Activated CD4-positive, alpha-beta memory T cell treated with anti-CD3 and anti-CD28 coated beads, Interleukin-2, amount 10 ng/mL, durations not matched to agents 7 days and 5 days (primary cell): ENCODE measurements at places on chromosomes 3 and 15. TPM values are rescaled to one million over a fixed set of nuclear protein-coding genes. Genes with fewer than 3 reads are reported as not detected.

The FGD5 gene
- 0.10 TPM for total RNA-seq

DNA sequence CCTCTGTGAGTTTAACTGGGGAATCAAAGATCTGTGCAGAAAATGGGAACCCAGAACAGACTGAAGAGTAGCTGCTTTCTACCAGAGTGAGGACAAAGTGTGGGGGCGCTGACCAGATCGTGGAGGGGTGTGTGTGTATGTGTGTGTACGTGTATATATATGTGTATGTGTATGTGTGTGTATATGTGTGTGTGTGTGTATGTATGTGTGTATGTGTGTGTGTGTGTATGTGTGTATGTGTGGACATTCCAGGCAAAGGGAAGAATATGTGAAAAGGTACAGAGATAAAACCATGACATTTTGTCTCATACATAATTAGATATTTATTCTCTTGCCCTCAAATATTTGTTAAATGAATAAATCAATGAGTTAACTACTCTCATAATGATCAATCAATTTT lies 54.9 kb upstream of the DPPA4 start:
- DNase-seq, result no peak

GRCh38 chr3:170027233-170028102 lies 10.3 kb upstream of the GPR160 start:
- peak; percentile 61 for DNase-seq

DNA sequence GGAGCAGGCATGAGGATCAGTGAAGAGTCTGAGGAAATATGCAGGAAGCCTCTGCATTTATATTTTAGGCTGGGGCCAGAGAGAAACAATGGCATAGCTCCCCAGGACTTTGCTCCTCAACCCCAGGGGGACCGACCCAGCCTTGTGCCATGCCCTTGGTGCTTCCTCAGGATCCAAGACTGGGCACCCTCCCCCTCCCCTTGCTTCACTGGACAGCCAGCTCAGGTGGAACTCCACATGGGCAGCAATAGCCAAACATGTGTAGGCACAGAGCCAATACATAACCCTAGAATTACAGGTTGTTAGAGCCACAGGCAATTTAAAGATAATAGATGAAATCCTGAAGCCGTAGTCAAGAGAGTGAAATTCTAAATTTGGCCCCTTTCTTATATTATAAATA lies 73.0 kb upstream of the ETV5 start:
- no peak for DNase-seq

The GOLGA8J gene
- total RNA-seq, result not detected

DNA sequence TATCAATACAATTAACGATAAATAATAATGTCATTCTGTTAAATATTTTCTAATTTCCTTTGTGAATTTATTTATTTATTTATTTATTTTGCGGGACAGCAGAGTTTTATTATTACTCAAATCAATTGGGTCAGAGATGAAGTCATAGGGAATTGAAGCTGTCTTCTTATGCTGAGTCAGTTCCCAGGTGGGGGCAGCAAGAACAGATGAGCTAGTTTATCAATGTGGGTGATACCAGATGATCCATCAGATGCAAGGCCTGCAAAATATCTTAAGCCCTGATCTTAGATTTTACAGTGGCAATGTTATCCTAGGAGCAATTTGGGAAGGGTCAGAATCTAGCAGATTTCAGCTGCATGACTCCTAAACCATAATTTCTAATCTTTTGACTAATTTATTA lies 1050.3 kb downstream of the OTOL1 start:
- DNase-seq, result no peak

DNA sequence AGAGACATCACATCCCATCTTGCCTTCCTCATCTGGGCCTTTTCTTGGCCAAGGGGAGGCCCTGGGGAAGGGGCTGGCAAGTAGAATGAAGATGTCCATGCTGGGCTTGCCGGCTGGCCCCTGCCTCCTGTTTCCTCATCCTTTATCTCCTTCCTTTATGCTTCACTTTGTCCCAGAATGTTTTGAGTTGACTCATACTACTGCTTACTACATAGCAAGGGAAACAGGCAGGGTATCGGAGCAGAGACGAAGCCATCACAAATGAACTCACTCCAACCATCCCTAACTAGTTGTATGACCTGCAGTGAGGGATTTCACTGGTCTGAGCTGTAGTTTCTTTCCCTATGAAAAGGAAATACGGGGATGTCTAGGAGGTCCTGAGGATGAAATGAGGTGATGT lies 66.0 kb downstream of the CHDH start:
- DNase-seq, result no peak

DNA sequence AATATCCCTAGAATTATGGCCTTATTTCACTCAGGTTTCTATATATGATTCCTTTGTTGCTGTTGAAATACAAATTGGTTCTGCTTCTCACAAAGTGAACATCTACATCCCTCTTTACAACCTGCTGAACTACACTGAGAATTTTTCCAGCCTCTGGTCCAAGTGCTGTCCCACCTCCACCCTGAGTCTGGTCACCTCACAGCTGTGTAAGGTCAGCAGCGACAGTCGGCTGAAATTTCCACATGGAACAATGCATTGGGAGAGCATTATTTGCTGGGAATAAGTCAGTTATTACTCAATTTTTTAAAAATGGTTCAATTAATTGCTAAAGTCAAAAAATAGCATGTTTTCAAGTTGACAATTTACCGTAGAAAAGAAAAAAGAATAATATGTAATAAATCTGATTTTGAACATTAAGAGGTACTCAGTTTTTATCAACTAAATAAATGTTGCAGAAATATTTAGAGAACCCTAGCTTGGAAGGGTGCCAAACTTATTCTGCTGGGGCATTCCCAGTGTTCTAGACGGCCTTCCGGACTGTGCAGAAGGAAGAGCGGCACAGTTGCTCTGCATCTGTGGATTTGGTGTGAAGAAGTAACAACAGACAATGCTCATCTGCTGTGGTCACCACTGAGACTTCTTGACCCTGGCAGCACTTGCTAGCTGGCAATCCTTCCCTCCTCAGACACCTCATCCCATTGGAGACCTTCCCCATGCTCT lies 1.8 kb downstream of the HCLS1 start:
- no peak for DNase-seq

- DNase-seq, result no peak
These were observed 17.5 kb upstream of the GOLGA8J start for GRCh38 chr15:30065025-30065801.

- DNase-seq, result no peak
These were observed 179.4 kb downstream of the ABHD5 start for GRCh38 chr3:43870120-43870519.

- DNase-seq, result no peak
These were observed 585.9 kb downstream of the OTOL1 start for GRCh38 chr3:162082516-162082915.

The FGF7 gene
- total RNA-seq, result not detected

- DNase-seq, result no peak
These were observed 55.9 kb upstream of the C3orf80 start for GRCh38 chr3:160169139-160169976.

DNA sequence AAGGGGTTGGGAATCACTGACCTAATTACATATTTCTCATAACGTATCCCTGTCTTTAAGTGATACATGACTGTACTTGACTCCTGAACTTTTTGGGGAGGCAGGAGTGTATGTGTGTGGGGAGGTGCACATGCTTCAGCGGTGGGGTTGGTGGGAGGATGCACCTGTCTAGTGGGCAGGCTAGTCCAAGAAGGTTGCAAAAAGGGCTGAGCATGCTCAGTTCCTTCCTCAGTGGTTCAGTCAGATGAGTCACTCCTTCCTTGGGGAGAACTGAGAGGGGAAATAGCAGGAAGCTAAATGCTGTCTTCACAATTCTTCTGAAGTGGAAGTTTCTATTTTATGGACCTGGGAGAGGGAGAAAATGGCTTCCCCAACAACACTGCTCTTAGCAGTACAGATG lies 24.6 kb upstream of the AP4E1 start:
- DNase-seq, result peak; percentile 52

- DNase-seq, result no peak
These were observed 524.3 kb downstream of the UNC13C start for GRCh38 chr15:54502416-54503075.

The ST3GAL6 gene
- total RNA-seq, result not detected

- DNase-seq, result no peak
These were observed 4.7 kb upstream of the CCDC33 start for GRCh38 chr15:74231475-74231874.

DNA sequence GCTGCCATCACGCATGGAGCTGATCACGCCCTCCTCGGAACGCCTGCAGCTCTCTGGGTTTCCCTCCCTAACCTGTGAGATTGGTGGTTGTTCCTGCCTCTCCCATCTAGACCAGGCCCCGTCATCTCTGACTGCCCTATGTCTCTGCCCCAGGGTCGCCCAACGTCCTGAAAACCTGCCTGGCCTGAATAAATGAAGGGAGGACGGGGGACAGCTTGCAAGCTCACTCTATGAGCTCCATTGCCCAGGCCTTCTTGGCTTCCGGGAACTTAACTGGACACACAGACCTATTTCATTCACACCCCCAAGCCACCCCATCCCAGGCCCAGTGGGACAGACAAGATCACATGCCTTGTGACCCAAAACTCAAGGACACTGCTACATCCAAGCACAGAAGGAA lies 274.2 kb downstream of the XXYLT1 start:
- no peak for DNase-seq

The ARL14 gene
- not detected for total RNA-seq

DNA sequence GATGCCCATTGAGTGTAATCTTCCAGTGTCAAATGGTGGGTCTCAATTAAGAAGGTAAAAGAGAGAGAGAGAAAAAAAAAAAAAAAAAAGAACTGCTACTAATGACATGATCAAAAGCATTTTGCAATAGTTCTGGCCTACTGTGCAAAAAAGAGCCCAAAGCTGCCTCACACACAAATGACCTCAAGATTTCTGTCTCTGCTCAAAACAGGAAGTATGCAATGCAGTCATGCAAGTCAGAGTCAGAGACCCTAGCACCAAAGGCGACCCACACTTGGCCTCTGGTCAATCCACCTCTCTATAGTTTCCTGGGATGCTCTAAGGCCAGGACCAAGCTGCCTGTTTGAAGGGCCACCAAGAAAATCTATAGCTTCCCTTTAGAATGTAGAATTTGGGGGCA lies 323.5 kb downstream of the VPS13C start:
- DNase-seq, result no peak

- no peak for DNase-seq
These were observed 243.4 kb upstream of the GADL1 start for GRCh38 chr3:31137718-31138465.

DNA sequence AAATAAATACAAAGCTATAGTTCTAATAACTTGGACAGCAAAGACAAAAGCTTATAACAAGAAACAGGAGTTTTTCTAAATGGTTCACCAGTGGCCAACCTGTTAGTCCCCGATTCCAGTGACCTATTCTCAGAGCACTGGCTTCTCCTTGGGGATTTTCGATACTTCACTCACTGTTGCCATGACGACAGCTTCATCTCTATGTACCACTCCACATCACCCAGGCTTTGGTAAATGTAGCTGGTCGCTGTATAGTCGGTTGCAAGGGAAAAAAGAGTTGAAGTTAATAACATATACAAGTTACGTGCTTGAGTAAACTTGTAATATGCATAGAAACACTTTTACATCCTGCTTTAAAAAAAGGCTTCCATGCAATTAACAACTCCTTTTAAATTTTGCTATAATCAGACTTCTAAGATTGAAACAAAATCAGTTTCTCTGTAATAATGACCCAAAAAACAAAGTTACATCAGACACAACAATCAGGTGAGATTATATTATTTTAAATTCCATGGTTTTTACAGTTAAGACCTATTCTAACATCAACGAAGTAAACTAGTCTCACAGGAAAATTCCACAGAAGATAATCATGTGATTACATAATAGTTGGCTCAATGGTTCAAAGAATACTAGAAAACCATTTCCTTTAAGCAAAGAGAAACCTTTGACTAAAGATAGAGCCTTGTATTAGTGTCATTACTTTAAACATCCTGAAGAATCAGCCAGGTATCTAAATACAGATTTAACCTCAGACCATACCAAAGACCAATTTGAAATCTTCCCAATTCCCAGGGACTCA lies 2.9 kb downstream of the CCNL1 start:
- DNase-seq, result no peak

GRCh38 chr3:183298701-183299153 lies 45.7 kb downstream of the B3GNT5 start:
- no peak for DNase-seq

DNA sequence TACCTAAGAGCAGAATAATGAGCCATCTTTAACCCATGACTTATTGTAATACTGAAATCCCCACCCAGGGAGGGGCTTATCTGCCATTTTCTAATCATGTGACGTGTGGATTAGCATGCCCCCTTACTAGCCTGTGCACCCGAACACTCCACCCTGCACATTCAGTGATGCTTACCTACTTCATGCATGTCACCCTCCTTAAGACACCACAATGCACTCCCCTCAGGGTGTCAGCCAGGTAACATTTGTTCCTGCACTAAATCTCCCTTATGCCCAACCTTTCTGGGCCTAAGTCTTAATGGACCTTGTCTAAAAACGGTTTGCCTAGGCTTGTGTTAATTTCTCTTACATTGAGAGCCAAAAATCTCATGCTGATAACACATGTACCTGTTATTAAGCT lies 336.6 kb downstream of the OCA2 start:
- DNase-seq, result no peak

- DNase-seq, result no peak
These were observed 35.4 kb downstream of the SEMA5B start for GRCh38 chr3:122992133-122992532.

The ALG3 gene
- 35.3 TPM for total RNA-seq

- no peak for DNase-seq
These were observed 2.9 kb upstream of the HGD start for GRCh38 chr3:120684896-120685295.

The EIF4E3 gene
- total RNA-seq, result 76.9 TPM

The GRAMD1C gene
- 0.48 TPM for total RNA-seq

DNA sequence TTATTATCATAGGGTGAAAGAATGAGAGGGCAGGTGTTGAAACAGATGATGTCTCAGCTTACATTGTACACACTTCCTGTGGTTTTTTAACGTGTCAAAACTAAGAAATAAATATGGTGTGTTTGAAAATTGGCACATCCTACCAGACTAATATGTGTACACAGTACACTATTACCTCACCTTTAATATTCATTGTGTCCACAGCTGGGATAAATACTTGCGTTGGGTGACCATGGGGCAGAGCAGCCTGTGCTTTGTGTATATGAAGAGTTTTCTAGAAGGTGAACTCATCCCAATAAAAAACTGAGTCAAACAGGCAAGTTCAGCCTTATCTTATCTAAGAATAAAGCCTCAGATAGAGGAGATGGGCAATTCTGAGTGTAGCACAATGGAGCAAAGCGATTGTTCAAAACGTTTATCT lies 17.3 kb downstream of the SUCNR1 start:
- DNase-seq, result no peak

DNA sequence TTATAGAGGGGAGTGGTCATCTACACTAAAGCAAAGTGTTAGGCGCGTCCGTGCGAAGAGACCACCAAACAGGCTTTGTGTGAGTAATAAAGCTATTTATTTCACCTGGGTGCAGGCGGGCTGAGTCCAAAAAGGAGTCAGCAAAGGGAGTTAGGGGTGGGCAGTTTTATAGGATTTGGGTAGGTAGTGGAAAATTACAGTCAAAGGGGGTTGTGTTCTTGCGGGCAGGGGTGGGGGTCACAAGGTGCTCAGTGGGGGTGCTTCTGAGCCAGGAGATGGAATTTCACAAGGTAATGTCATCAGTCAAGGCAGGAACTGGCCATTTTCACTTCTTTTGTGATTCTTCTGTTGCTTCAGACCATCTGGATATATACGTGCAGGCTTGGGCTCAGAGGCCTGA lies 47.1 kb downstream of the OIP5 start:
- DNase-seq, result no peak

The TEX55 gene
- total RNA-seq, result not detected
